ENCODE measurements at places on chromosomes 11 and 22. TPM values are rescaled to one million over a fixed set of nuclear protein-coding genes. Genes with fewer than 3 reads are reported as not detected.

GRCh38 chr11:45162916-45163879 lies 16.8 kb downstream of the PRDM11 start:
- peak overlapping the region; percentile 68 for H3K27ac ChIP-seq
- no peaks in the 10 kb centered on the region for H3K27me3 ChIP-seq
- no peaks in the 10 kb centered on the region for H3K36me3 ChIP-seq
- H3K4me3 ChIP-seq = no peak overlapping the region
- peaks cover 66% of the 10 kb centered on the region for H3K4me1 ChIP-seq

- peak overlapping the region; percentile 75 for H3K27ac ChIP-seq
- no peaks in the 10 kb centered on the region for H3K27me3 ChIP-seq
- H3K4me3 ChIP-seq = no peak overlapping the region
- no peaks in the 10 kb centered on the region for H3K4me1 ChIP-seq
- H3K36me3 ChIP-seq = no peaks in the 10 kb centered on the region
- peak; percentile 89 for DNase-seq
These were observed 22.9 kb upstream of the A4GALT start for GRCh38 chr22:42743501-42743991.

DNA sequence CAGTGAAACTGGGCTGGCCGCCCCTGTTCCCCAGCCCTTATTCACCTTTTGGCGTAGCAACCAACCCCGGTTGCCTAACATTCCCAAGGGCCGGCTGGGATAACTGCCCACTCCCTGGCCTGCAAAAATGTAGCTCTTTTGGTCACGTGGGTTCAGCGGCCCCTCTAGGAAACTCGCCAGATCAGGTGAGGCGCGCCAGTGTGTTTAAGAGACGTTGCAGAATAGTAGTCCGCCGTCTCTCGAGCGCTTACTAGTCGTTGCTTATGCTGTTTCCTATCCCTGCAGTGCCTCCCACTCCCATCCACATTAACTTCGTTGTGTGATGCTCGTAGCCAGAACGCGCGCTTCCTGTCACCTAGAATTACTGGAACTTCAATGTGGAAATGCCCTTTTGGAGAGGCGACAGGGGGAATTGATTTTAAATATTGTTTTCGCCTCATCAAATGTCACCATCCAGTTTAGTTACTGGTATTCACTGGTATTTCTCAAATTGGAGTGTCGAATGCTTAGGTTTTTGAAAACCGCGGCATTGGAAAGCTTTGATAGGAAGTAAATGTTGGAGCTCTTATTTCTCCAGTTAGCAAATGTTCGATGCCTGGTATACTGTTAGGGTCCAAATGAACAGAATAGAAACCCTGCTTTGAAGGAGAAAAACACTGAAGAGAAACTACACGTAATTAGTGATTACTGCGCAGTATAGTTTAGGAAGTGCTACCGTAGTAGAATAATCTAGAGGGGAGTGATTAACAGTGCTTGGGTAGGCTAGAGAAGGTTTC lies 823 bp downstream of the CEP57 start:
- H3K27me3 ChIP-seq = no peaks in the 10 kb centered on the region
- H3K4me3 ChIP-seq = peak overlapping the region; percentile 98
- DNase-seq = peak; percentile 78
- no peaks in the 10 kb centered on the region for H3K4me1 ChIP-seq
- H3K27ac ChIP-seq = peak overlapping the region; percentile 100
- peaks cover 1% of the 10 kb centered on the region for H3K36me3 ChIP-seq

DNA sequence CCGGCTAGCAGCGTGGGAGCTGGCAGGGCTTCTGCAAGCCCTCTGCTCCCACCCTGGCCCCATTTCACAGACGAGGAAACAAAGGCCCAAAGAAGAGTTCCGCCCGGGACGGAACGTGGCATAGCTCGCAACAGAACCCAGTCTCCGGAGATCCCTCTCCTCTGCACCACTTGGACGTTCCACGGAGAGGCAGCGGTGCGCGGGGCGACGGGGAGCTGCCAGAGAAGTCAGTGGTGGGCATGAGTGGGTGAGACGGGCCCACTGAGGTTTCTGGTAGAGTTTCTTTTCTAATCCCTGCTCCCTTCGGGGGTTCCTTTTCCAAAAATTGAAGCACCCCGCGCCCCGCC lies 554 bp upstream of the NECTIN1 start:
- H3K27me3 ChIP-seq = no peaks in the 10 kb centered on the region
- H3K4me1 ChIP-seq = peaks cover 34% of the 10 kb centered on the region
- no peak for DNase-seq
- H3K4me3 ChIP-seq = peak overlapping the region; percentile 88
- H3K27ac ChIP-seq = peak overlapping the region; percentile 88

DNA sequence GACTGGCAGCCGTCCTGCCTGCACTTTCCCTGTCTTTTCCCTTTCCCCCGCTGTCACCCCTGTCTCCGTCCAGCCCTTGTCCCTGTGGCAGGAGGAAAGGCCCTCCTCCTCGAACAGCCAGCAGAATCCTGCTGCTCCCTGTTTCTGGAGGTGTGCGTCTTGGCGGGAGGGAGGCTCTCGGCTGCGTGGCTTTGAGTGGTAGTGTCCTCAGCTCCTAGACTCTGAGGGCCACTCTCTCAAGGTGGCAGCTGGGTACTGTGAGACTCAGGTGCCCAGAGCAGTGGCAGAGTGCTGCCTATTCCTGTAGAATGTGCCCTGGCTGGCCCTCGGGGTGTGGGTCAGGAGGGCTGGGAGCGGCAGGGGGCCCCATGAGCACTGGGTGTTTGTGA lies 9.1 kb upstream of the RANBP1 start:
- no peak overlapping the region for H3K4me3 ChIP-seq
- no peak overlapping the region for H3K27ac ChIP-seq
- no peaks in the 10 kb centered on the region for H3K27me3 ChIP-seq
- H3K4me1 ChIP-seq = no peaks in the 10 kb centered on the region
- DNase-seq = no peak
- H3K36me3 ChIP-seq = peaks cover 80% of the 10 kb centered on the region

- H3K27me3 ChIP-seq = no peaks in the 10 kb centered on the region
- no peaks in the 10 kb centered on the region for H3K4me1 ChIP-seq
- no peaks in the 10 kb centered on the region for H3K36me3 ChIP-seq
- DNase-seq = no peak
These were observed 40.9 kb downstream of the MRTFA start for GRCh38 chr22:40595497-40596234.

The TEX12 gene
- total RNA-seq = not detected
